Stimulated activated CD4-positive, alpha-beta T cell treated with anti-CD3 and anti-CD28 coated beads, Interleukin-12 subunit alpha, Interleukin-12 subunit beta, amount 100 ng/mL, for 24 hours (primary cell): ENCODE measurements at places on chromosomes 3 and 15.

- no peak for DNase-seq
Observed at GRCh38 chr15:42465520-42466259, 25.3 kb downstream of the ZNF106 start.

GRCh38 chr3:29207427-29207826 lies 73.4 kb upstream of the RBMS3 start:
- DNase-seq: no peak

- no peak for DNase-seq
Observed at GRCh38 chr3:144301863-144302262, 330.2 kb downstream of the DIPK2A start.

GRCh38 chr3:178359728-178360127 lies 176.5 kb upstream of the KCNMB2 start:
- DNase-seq: no peak

GRCh38 chr3:22141769-22142168 lies 390.8 kb upstream of the ZNF385D start:
- no peak for DNase-seq

GRCh38 chr3:177569875-177570657 lies 372.8 kb upstream of the TBL1XR1 start:
- no peak for DNase-seq

DNA sequence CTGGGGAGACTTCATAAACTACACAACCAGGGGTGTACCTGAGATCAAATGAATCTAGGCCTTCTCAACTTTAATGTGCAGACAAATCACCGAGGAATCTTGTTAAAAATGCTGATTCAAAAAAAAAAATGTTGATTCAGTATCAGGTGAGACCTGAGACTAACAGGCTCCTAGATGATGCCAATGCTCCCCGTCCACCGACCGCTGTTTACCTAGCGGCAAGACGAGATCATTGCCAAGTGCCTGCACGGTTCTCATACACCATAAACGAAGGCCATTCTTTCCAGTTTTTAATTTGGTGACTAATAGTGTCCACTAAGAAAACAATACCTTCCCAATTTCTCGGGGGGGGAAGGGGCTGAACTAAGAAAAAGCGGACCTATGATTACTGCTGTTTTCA lies 2.5 kb upstream of the FSIP1 start:
- no peak for DNase-seq

DNA sequence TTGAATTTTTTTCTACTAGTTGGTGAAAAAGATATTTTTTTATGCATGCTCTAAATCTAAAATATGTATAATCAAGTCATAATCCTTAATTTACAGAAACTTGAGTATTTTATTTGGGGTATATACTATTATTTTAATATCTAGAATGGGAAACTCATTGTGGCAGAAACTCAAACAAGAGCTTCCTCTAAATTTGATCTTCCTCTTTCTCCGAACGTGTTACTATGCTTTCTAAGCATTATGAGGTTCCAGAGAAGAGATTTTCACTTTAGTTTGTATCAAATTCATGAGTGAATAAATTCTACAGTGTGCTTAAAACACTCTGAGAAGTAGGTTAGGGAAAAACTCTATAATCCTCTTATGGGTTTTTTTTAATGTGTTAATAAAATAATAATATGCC lies 173.1 kb downstream of the POTEB3 start:
- DNase-seq: no peak

- no peak for DNase-seq
Observed at GRCh38 chr3:20853890-20854289, 667.9 kb upstream of the SGO1 start.

DNA sequence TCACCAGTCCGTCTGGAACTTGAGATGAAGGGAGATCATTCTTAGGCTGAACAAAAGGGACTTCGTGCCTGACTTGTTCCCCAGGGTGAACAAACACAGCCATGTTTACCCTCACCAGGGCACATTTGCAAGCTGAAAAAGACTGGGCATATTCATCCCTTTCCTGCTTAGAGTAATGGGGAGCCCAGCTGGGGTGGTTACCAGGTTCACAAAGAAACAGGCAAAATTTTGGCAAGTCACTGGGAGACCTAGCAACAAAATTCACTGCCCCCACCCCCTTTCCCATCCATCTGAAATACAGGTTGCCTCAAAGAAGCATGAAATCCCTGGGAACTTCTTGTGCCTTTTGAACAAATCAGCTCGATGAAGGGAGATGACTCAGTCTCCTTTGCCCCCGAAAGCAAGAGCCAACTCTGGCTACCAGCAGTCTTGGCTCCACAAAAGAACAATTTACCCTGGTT lies 775.0 kb downstream of the SQOR start:
- DNase-seq: no peak

DNA sequence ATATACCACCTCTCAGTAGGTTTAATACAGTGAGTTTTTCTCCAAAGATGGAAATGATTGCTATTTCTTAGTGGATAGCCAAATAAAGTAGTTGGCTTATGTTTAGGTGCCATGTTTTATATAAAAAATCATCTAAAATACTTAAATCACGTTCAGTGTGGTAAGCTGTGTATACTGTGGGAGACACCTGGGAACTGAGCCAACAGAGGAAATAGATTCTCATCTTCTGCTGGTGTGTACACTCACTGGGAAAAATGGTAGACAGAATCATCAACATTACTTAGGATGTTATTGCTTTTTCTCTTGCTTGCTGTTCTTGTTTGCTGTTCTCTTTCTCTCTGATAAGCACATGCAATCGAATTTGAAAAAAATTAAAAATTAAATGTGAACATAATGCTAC lies 112.6 kb upstream of the MB21D2 start:
- no peak for DNase-seq

- DNase-seq: no peak
Observed at GRCh38 chr15:90596943-90597342, 67.2 kb downstream of the CRTC3 start.

DNA sequence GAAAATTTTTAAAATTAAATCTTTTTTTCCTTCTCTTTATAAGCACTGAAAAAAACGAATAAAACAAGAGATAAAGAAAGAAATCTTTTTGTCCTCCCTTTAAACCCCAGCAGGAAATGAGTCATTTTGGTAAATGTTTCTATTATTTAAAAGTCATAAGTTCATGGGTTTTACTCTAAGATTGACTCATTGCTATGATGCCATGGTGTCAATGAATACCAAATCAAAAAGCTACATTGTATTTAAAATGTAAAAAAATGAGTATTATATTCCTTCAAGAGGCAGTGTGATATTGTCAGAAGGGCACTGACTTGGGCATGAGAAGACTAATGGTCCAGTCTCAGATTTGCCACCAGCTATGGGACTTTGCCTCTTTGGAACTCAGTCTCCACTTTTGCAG lies 303.4 kb upstream of the DNAJC19 start:
- DNase-seq: no peak

DNA sequence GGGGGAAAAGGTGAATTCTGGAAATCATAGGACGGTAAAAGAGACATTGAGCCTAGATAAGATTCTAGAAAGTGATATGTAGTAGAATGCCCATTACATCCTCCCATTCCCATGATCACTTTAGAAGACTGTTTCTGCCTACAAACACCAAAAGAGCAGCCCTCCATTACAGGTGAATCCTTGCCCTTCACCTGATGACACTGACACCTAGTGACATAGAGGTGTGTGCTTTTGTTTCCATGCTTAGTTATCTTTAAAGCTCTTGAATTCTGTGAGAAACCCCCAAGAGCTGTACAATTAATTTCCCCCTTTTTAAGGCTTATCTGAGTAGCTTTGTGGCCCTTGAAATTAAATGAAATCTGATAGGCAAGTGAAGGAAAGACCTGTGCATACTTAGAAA lies 8.3 kb upstream of the BBX start:
- no peak for DNase-seq

DNA sequence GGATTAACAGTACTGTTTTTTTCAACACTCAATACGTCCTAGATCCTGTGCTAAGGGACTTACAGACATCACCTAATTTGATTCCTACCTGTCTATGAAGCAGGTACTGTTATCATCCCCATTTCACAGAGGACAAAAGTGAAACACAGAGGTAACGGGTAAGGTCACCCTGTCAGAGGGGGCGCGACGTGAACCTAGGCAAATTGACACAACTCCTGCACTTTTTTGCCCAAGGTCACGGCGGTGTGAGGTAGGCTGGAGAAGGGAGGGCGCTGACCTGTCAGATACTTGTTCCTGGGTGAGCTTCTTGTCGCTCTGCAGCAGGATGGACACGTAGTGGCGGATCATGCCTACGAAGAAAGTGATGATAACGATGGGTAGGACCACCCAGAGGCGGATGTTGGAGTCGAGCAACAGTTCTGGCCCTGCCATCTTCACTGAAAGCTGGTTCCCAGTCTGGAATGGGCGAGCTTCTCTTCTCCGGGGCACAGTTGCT lies 363 bp downstream of the EMC3 start:
- DNase-seq: no peak

DNA sequence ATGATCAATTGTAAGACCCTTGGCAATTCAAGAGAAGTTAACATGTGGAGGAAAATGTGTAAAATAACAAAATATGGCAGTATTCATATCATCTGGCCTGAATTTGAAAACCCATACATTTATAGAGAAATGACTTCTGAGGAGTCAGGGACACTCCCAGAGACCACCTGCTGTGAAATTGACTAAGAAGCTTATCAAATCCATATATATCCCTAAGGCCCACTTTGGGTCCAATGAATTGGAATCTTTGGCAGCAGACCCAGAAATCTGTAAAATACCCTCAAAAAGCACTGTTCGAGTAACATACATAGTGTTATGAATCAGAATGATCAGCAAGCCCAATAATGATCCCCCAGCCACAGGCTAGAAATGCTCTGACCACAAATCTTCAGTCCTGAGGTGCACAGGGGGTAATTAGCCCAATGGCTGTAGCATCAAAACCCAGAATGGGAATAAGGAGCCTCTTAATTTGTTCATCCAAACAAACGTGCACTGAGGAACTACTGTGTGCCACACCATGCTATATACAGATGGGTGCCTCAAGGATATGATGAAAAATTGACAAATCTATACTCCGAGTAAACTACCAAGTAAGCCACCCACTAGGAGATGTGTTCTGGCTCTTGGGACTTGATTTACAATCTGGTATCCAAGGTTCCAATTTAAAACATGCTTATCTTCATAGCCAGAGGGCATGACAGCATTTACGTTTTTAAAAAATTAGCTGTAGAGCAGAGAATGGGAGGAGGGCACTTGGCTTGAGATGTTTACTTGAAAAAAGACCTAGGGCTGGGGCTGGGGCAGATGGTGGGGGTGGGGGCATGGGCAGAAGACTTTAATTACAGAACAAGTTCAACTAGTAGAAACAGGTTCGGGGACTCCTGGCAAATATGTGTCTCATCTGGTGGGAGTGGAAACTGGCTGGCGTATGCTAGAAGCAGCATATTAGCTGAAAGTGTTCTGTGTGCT lies 9.1 kb upstream of the ARHGEF3 start:
- DNase-seq: no peak

- no peak for DNase-seq
Observed at GRCh38 chr3:129605922-129606635, 397 bp downstream of the PLXND1 start.

DNA sequence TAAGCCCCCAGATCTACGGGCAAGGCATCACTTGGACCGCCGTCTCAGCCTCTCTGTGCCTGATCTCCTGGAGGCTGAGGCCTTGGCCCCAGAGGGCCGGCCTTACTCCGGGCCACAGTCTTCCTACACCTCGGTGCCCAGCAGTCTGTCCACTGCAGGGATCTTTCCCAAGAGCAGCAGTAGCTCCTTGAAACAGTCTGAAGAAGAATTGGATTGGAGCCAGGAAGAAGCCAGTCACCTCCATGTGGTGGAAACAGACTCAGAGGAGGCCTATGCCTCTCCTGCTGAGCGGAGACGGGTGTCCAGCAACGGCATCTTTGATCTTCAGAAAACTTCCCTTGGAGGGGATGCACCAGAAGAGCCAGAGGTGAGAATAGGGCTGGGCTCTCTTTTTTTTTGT lies 67.0 kb downstream of the MCTP2 start:
- DNase-seq: no peak

DNA sequence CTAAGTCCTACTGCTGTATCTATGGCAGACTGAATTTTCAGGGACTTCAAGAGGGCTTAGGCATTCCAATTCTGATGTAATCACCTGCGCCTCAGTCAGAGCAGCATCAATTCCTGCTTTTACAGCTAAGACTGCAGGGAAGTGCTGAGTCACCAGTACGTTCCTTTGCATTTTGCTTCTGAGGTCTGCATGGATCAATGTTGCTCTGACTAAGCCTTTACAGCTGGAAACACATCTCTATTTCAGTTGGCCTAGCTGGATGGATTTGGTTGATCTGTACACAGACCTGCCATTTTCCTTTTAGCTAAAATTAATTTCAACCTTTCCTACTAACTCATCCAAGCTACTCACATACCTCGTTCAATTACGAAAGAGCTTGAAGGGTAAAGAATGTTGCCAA lies 51.3 kb downstream of the ETV5 start:
- DNase-seq: no peak

- no peak for DNase-seq
Observed at GRCh38 chr3:125374501-125374995, 577 bp downstream of the ZNF148 start.

GRCh38 chr15:36401586-36401966 lies 177.8 kb upstream of the CDIN1 start:
- no peak for DNase-seq

DNA sequence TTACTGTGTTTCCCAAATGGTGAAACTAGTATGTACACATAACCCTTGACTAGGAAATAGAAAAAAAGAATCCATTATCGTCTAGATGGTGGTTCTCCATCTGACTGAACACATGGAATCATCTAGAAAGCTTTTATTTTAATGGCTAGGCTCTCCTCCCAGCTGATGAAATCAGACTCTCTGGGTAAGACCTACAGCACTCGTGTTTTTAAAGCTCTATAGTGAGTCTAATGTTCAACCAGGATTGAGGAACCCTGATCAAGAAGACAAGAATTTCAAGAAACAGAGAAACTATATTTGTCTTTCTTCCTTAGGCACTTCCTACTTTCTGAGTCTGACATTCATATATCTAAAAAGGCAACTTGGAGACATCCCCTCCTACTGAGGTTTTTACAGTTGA lies 118.8 kb downstream of the TMCO5A start:
- no peak for DNase-seq

DNA sequence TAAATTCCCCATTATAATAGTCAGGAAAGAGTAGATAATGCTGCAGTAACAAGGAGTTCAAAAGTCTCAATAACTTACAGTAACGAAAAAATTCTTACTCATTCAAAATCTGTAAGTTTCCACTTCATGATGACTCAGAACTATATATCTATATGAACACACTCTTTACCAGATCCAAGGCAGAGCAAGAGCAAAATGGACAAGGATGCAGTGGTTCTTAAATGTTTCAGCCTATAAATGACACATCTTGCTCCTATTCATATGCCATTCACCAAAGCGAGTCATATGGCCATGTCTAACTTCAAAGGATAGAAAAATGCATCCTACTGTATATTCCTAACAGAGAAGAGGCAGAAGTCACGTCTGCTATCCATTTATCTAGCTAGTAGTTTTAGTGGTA lies 787.7 kb downstream of the NAALADL2 start:
- no peak for DNase-seq
